GM23338 (cell line): ENCODE measurements at places on chromosomes 3 and 15. TPM values are rescaled to one million over a fixed set of nuclear protein-coding genes. Genes with fewer than 3 reads are reported as not detected.

- DNase-seq = no peak
These were observed 188.8 kb downstream of the ZNF385D start for GRCh38 chr3:21562243-21562642.

DNA sequence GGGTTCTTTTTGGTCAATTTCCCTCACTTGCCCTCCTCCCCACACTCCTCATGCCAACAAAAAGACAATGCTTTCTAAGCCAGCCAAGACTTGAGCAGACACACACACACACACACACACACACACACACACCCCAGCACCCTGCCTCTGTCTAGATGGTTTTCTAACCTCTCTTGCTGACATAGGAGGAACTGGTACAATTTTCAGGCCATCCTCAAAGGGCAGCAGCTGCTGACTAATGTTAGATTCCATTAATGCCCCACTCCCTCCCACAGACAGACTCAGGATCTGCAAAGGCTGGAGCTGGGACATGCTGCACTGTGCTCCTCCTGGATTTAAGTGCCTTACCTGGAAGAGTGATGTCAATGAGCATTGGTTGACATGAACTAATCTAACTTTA lies 438.4 kb downstream of the OCA2 start:
- DNase-seq = no peak

DNA sequence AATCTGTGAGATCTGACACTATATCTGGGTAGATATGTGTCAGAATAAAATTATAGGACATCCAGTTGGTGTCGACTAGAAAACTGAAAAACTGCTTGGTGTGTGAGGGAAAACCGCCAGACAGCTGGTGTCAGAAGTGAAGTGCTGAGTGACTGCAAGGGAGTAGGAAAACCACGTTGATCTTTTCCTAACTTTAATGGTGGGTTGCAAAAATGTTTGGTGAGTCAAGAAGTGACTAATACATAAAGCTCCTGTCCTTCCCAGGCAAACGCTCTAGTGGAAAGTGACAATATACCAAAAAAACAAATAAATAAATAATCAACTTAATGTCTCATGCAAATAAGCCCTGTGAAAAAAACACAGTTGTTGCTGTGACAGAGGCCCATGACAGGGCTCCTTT lies 7.3 kb upstream of the CD96 start:
- no peak for DNase-seq

- no peak for DNase-seq
These were observed 28.1 kb downstream of the DCLK3 start for GRCh38 chr3:36736301-36736700.

- no peak for DNase-seq
These were observed 382.1 kb downstream of the GAP43 start for GRCh38 chr3:116005404-116005803.

The TP63 gene
- total RNA-seq = not detected in 2 replicates
